Spleen (tissue), 13 donors: ENCODE measurements at places on chromosomes 5 and 9. TPM values are rescaled to one million over a fixed set of nuclear protein-coding genes. Genes with fewer than 3 reads are reported as not detected.

LCN10 gene
- polyA plus RNA-seq: 41.3 TPM

DNA sequence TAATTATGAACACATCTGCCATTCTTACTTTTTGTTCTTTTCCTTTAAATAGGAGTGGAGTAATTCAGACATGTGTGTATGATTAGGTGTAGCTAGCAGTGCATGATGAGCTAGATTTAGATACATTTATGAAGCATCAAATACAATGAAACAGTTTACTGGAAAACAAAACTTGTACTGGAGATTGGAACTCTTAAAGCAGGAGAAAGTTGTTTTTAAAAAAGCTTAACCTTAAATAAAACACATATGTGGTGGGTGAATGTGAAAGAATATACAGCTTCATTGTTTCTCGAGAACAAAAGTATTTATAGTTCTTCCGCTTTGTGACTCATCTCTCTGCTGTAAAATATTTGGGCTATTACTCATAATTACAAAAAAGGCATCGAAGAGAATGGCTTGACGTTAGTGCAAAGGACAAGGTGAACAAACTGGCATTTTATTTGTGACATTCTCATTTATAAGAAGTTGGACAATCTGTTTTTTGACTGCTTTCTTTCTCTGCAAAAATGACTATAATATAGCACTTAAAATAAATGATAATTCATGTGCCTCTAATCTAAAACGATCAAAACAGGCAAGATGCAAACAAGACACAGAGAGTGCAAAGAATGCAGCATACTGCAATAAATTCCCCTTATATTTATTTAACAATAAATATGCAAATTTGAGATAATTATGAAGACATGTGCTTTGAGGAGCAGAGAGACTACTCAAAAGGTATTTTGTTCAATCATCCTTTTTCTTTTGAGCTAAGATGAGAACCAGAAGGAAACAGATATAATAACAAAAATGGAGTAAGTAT, 478.8 kb downstream of the CETN3 start:
- DNase-seq: no peak

DNA sequence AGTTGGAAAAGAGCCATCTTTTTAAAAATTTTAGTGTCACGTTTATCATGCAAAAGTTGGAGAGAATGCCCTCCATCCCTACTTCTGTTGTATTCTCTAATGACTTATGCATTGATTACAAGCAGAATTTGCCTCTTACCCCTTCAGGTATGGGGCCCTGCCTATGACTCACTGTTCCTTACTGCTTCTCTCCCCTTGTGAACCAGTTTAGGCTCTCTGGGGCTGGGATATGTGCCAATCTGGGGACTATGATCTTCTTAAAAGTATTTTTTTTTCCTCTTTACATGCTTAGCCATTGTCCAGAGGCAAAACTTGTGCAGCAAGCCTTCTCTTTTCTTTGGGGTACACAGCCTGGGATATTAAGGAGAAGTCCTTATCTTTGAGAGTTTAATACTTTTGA, 37.4 kb downstream of the CAMK4 start:
- DNase-seq: no peak

MYMK gene
- not detected for polyA plus RNA-seq

- no peak for DNase-seq
These were observed 47.3 kb downstream of the ANKRD31 start for GRCh38 chr5:75189353-75189752.

ANKRD34B gene
- 0.54 TPM for polyA plus RNA-seq

GRCh38 chr5:33166522-33166921, 274.2 kb upstream of the TARS1 start:
- no peak for DNase-seq

STPG3 gene
- not detected for polyA plus RNA-seq

FOXD4L4 gene
- polyA plus RNA-seq: not detected

UBE2B gene
- 112 TPM for polyA plus RNA-seq

DNA sequence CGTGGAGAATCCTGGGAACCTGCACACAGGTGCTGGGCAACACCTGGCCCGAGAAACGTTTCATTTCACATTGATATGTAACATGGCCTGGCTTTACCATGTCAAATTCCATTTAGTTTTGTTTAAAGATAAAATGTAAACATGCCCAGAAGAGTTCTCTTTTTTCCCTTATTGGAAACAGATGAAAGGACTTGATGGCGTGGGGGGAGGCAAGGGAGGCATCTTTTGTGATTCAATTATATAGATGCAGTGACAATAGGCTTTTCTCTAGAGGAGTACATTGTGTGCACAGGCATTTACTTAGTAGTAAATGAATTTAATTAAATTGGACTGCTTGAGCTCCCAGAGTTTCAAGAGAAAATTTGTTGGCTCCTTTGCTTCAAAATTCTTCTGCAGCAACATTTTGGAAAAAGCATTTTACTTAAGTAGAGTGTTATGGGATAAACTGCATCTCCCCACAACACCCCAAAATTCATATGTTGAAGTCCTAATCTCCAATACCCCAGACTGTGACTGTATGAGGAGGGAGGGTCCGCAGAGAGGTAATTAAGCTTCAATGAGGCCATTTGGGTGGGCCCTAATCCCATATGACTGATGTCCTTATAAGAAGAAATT, 254.3 kb upstream of the NFIL3 start:
- no peak for DNase-seq

NFIB gene
- 3.6 TPM for polyA plus RNA-seq

RASGEF1C gene
- polyA plus RNA-seq: not detected

GRCh38 chr5:108143581-108143980, 238.3 kb downstream of the FBXL17 start:
- DNase-seq: no peak

GRCh38 chr5:172775326-172776234, 4.6 kb upstream of the DUSP1 start:
- DNase-seq: peak; percentile 87

DNA sequence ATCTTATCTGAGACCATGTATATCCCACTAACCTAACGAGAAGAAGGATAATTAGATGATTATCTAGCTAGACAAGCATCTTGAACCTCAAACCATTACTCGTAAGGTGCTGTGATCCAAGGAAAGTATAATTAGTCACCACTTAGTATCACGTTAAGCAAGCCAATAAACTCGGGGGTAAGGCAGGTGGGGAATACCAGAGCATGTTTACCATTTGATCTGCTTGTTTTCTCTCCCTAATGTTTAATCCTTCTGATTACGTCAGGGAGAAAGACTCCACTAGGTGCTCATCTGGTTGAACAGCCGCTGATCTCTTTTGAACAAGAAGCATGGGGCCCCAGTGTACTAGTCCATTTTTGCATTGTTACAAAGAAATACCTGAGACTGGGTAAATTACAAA, 69.9 kb upstream of the SLC1A1 start:
- DNase-seq: no peak

SLC25A48 gene
- polyA plus RNA-seq: not detected

DNA sequence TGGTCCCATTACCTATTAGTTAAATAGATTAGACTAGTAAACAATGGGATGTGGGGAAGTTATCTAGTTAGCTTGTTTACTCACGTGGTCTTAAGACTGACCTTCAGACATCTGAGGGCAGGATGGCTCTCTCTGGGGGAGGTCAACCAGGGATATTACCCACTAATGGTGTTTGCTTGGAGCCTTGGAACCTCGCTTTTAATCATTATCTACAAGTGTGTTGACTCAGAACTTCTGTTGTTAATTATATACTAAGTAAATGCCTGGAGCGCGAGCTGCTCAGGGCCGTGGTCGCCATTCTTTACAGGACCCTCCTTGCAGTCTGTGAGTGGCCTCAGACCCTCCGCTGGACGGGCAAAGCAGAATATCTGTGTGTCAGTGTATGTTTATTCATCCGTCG, 48.5 kb upstream of the ZNF354A start:
- DNase-seq: no peak

DNA sequence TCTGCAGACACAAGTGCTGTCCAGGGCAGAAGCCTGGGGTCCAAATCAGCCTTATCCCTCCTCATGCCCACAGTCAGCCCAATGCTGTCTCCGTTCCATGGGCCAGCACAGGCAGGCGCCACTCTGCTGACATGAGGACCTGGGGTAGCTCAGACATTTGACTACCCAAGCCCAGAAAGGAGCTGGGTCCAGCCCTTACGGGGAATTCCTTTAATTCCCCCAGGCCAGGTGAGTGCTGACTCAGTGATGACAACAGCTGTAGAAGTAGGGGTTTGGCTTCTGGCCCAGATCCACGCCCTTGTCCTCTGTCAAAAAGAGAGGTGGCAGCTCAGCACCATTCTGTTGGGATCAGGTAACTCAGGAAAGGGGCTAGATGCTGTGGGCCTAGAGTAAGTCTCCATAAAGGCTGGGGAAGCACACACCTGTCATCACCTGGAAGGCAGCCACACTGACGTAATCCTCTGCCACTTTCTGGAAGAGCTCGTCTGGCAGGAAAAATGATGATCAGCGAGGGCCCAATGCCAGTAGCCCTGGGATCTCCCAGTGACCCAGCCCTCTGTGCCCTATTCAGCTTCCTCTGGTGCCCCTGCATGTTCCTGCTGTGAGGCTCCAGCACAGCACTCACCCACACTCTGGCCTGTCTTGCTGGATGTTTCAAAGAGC, 1.9 kb downstream of the RAB24 start:
- DNase-seq: peak; percentile 73

IFNE gene
- not detected for polyA plus RNA-seq

SOHLH1 gene
- polyA plus RNA-seq: not detected

- DNase-seq: no peak
These were observed 21.8 kb upstream of the PRUNE2 start for GRCh38 chr9:76927540-76928240.

PAIP2 gene
- polyA plus RNA-seq: 117 TPM

GRCh38 chr9:81616141-81616540, 73.2 kb downstream of the TLE1 start:
- no peak for DNase-seq

DNA sequence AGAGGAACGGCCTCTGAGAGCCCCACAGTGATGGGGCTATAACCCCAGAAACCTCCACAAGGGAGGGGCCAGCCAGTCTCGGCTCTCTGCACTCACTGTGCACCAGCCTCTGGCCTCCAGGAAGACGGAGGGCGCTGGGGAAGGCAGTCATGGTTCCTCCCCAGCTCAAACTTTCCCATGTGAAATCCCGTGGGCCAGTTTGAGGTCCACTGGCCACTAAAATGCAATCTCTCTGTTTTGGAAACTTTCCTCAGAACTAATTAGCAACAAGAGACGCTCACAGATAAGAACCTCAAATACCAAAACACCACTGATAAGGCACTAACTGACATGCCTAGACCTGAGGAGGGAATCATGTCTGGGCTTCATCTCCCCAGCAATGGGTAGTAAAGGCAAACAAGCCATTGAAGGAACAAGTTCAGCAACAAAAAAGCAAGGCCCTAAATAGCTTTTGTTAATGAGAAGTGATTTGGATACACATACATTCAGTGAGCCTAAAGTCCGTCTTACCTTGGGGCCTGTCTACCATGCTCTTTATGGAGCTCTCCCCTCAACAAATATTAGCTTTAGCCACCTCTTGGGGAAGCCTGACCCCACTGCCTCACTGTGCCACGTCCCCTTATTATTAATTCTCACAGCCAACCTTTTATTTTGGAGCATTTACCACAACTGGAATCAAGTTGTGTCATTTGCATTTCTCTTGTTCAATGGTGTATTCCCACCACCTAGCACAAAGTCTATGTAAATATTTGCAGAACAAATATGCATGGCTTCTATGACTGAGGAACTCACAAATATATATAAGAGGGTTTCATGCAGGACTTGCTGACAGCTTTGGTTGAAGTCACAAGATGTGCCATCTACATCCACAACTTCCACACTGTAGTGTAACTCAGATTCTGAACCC, 56.1 kb upstream of the GLRX start:
- DNase-seq: no peak

DNA sequence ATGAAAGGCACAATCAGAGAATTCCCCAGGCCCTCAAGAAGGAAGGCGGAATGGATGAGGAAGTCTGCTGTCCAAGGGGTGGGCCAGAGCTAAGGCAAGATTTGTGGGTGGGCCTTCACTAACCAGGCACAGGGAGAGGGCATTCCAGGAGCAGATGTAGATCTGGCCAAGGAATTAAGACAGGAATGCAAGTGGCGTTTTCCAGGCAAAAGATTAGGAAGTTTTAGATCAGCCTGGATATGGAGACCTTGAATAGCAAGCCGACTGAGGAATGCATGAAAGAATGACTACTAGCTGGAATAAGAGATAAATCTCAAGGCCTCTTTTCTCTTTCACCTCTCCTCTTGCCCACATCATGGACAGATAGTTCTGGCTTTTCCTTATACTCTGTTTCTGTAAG, 68.5 kb downstream of the GHR start:
- no peak for DNase-seq

- DNase-seq: peak; percentile 60
These were observed 670 bp downstream of the EDIL3 start for GRCh38 chr5:84383816-84384603.

CKMT2 gene
- 1.4 TPM for polyA plus RNA-seq

DNA sequence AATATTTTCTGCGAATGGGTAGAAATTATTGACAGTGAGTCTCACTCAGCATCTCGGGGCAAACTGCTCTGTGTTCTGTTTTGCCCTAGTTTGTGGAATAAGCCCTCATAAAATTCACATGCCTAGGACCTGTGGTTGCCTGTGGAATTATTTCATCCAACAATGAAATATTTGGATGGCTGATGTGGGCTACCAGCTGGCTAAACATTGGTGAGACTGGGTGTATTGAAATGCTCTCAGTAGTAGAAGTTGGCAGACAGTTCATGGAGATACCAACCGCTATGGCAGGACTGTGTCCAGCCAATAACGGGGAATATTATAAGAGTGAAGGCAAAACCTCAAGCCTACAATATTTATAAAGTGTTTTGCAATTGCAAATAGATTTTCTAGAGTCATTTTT, 344.1 kb upstream of the RPS23 start:
- DNase-seq: no peak

DNA sequence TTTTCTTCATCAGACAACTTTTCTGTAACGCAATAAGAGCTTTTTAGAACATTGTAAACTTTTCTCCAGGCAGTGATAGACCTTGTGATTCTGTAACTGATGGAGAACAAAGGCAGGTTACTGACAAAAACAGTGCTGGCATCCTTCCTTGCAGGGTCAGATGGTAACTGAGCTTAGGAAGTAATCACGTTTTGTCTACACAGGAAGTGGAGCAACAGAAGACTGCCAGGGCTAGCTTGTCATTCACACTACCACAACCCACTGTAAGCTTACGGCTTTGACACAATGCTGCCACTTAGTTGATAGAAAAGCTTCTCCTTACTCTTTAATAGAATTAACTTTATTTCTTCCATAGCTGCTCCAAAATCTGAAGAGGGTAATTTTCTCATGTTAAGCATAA, 46.8 kb downstream of the FBN2 start:
- no peak for DNase-seq

GRCh38 chr5:117357886-117358285, 783.3 kb upstream of the SEMA6A start:
- no peak for DNase-seq

SH3TC2 gene
- 0.38 TPM for polyA plus RNA-seq

PLK2 gene
- polyA plus RNA-seq: 70.8 TPM
